GF-D8 (cell line): ENCODE measurements at places on chromosomes 11 and 22.

DNA sequence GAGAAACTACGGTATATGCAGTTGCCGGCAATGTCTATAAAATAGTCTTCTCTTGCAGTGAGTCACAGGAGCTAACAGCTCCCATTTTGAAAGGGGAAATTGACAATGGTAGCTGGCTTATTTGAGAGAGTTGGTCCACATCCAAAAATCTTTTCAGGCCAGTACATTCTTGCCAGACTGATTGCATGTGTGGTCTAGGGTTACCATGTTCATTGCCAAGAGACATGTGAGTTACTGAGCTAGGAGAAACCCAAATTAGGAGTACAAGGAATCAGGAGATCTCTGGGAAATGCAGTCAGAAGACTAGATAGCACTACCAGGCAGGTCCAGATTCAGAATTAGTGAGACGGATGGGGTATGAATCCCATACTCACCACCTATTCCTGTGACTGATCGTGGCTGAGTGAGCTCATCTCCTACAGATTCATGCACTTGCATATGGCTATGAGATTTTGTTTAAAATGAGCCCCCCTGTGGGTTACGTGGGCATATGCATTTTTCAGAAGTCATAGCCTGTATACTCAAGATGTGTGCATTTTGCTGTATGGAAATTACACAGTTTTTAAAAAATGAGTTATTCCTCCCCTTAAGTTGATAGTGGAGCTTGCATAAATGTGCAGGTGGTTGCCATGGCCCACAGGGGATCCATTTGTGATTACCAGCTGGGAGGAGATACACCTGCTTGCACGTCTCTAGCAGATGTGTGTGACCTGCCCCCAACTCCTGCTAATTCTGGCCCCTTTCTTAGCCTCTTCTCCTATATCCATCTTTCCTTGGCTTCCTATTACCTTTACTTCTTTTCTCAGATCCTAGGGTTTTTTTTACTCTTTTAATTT is 102.7 kb downstream of the COMMD9 start:
- no peak for DNase-seq

- no peak for DNase-seq
These were observed at the start of gene TMPRSS5 for GRCh38 chr11:113705871-113706655. TMPRSS5 (minus strand) TSS chr11:113706308; CDS start chr11:113706224, 84 bp downstream.

DNA sequence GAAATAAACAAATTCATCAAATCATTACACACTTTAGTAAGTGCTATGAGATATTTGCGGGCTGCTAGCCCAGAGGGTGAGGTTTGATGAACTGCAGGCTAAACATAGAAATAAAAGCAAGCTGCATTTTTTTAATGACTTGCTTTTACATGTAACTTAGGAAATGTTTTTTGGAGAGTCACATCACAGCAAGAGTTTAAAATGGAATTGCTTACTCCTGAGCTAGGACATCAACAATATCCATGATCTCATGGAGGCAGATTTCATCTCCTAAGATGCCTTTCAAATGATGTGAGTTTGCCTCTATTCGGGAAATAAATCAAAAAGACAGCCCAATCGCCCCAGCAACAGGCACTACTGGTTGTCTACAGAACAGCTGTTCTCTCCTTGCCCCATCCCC is 73.4 kb upstream of the CD44 start:
- DNase-seq, result no peak

- DNase-seq, result no peak
These were observed 6.4 kb downstream of the RAC2 start for GRCh38 chr22:37237371-37238268.

DNA sequence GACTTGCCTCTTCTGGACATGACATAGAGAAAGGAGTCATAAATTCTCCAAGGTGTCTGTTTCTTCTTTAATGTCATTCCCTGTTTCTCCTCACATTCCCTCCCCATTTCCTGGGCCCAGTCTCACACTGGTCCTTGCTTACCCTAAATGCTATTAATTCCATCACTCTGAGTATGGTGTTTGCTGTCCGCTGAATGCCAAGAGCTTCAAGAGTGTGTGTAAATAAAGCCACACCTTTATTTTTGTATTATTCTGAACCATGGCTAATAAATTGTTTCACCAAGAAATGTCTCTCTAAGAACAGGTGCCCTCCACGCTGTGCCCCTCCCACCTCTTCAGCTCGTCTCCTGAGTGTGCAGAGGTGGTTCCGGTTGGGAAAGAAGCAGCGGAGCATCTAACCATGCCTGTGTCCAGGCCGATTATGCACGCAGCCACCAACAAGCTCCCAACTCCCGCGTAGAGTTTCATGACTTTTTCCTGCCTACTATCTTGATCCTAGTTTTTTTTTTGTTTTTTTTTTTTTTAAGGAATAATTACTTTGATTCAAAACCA is 8.6 kb downstream of the TMEM121B start:
- no peak for DNase-seq

GRCh38 chr11:67255864-67256263 is 10.4 kb upstream of the GRK2 start:
- no peak for DNase-seq

- DNase-seq, result no peak
These were observed 16.2 kb upstream of the MFRP start for GRCh38 chr11:119362741-119363080.

GRCh38 chr22:33393432-33393831 is 335.3 kb upstream of the SYN3 start:
- DNase-seq, result no peak

GRCh38 chr11:43708776-43709175 is 28.2 kb downstream of the HSD17B12 start:
- DNase-seq, result no peak

DNA sequence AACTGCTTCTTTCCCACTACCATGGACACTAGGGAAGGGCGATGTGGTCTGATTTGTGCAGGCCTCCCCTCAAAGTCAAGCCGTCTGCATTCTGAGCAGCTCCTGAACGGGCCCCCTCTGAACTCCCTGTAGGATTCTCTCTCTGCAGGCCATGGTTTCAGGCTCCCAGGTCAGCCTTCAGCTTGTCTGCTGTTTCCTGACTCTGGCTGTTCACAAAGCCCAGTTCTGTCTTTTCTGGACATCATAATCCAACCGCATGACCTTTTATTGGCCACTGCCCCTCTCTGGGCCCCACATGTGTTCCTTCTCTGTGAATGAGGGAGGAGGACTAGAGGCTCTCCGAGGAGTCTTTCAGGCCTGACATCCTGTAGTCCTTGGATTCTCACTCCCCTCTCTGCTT is 161.0 kb downstream of the FEZ1 start:
- DNase-seq, result no peak

- DNase-seq, result no peak
These were observed 10.5 kb upstream of the TSPAN18 start for GRCh38 chr11:44716256-44716655.

GRCh38 chr11:12390687-12391110 is 13.3 kb downstream of the PARVA start:
- DNase-seq, result no peak

GRCh38 chr11:20000351-20001134 is 159.7 kb downstream of the DBX1 start:
- no peak for DNase-seq

DNA sequence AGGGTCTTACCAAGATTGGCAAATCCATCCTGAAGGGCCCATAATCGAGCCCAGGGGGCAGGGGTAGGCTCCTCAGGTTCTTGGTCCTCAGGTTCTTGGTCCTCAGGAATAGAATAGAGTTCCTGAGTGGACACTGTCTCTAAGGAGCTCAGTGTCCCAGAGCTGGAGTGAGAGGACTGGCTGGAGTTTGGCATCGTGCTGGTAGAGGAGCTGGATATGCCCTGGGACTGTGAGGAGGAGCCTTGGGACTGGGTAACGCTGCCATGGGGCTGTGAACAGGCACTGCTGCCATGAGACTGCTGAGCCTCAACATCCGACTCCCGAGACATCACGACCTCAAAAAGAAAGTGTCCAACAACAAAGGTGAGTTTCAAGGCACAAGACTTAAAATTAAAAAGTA is 7.2 kb downstream of the CHEK2 start:
- no peak for DNase-seq

GRCh38 chr22:47534804-47535410 is 772.5 kb downstream of the TBC1D22A start:
- no peak for DNase-seq

DNA sequence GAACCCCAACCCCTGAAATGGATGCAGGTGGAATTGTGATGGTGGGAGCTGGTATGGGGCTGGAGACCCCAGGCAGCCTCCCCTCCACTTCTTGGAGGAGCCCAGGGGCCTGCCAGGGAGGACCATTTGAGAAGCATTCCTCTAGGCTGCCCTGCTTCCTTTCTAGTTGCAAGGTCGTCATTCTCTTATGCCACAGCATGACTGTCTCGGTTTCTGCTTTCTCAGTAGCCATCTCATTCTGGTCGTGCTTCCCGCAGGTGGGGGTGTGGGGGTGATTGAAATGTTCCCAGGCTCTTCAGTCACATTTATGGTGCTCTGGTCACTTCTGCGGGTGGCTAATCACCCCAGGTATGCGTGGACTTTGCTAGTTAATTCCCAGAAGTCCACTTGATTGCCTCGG is 223.7 kb upstream of the TBCEL start:
- DNase-seq, result no peak

- no peak for DNase-seq
These were observed 184.7 kb downstream of the MIAT start for GRCh38 chr22:26842103-26842502.

- no peak for DNase-seq
These were observed 58.5 kb downstream of the UBASH3B start for GRCh38 chr11:122714004-122714403.

- DNase-seq, result no peak
These were observed 27.1 kb downstream of the WNT7B start for GRCh38 chr22:45949891-45950290.

DNA sequence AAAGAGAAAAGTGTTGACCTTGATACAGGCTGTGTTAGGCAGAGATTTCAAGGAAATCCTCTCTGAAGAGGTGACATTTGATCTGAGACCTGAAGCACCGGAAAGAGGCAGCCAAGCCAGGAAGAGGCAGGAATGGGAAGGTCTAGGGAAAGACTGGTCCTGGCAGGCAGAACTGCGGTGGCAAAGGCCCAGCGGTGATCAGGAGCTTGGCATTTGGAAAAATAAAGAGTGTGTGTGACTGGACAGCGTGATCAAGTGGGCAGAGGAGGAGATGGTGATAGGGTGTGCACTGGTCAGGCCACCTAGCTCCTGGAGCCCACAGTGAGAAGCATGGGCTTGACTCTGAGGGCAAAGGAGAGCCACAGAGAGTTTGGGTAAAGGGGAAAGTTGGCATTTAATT is 27.2 kb upstream of the GAB4 start:
- no peak for DNase-seq

DNA sequence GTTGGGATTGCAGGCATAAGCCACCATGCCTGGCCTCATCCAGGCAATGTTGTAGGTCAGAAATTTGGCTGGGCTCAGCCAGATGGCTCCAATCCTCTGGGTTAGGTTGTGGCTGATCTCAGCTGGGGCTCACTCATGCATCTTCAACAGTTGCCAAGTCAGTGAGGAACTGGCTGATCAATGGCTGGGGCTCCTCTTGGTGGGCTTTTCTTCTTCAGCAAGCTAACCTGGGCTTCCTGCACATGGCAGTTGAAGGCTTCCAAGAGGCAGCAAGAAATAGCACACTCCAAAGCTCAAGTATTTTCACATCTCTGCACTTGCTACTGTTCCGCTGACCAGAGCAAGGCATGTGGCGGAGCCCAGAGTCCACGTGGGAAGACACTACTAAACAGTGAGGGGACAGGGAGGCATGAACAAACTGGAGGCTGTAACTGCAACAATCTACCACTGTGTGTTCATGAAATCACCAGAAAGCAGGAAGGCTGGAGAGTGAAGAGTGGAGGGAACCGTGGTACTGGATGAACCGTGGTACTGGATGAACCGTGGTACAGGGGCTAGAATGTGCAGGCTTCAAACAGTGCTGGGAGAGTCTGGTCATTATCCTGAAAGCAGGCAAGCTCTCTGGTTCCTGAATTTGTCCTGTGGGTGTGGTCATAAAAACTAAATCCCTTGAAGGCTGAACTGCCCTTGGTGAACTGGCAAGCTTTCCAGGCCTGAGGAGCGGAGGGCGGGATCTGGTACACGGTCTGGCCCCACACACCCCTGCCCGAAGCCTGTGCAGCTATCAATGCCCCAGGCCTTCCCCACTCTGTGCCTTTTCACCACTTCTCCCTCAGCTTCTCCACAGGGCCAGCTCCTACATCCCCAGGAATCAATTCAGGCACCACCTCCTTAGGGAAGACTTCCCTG is 20.2 kb downstream of the CHST1 start:
- DNase-seq, result no peak

- DNase-seq, result no peak
These were observed 409 bp downstream of the SMC1B start for GRCh38 chr22:45413013-45413367.

- no peak for DNase-seq
These were observed 75.2 kb upstream of the KIRREL3 start for GRCh38 chr11:127075758-127076157.
